Stimulated activated CD4-positive, alpha-beta T cell treated with anti-CD3 and anti-CD28 coated beads, Interleukin-4, amount 100 ng/mL, for 48 hours (primary cell): ENCODE measurements at places on chromosomes 2 and 18.

DNA sequence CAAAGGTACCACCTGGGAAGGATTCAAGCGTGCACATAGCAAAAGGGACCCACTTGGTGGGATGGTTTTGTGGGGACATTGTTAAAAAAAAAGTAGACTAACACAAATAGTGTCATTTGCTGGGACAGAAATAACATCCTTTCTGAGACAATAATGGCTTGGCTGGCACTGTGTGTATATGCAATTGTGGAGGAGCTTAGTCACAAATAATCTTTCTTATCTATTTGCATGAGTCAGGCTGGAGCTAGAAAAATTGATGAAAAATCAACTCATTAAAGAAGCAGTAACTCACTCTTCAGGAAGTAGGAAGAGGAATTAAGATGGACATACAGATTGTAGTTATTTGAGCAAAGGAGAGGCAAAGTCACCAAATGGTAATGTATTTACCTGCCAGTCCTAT is 29.5 kb upstream of the ITGB6 start:
- no peak for DNase-seq

DNA sequence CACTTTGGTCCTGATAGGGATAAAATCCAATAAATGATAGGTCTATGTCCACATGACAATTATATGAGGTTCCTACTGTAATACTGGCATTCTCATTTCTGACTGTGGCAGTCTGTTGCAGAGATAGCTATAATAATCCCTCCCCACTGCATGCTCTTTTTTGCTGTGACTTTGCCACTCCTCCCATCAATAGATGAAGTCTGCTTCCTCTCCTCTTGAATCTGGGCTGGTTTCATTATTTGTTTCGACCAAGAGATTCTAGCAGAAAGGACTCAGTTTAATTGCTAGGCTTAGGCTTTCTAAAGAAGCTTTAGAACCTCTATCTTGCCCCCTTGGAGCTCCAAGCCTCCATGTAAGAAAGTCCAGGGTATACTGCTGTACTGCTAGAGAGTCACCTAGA is 23.3 kb upstream of the CREB1 start:
- no peak for DNase-seq

DNA sequence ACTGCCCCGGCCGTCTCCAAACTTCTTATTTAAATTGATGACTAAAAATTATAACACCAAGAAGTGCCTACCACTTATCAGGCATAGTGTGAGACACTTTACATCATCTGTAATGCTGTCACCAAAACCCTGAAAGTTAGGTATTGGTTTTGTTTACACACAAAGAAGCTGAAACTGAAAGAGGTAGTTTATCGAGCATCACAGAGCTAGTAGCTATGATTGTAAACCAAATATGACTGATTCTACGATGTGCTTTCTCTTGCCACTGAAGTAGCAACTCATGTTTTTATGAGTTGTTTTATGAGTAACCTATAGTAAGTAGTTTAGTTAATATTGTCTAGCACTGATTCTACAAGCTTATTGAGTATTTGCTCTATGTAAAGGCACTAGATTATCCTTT is 31.5 kb downstream of the DYNC1I2 start:
- DNase-seq, result no peak

- no peak for DNase-seq
Measured at GRCh38 chr2:68556381-68556780, 87.0 kb upstream of the PROKR1 start.

DNA sequence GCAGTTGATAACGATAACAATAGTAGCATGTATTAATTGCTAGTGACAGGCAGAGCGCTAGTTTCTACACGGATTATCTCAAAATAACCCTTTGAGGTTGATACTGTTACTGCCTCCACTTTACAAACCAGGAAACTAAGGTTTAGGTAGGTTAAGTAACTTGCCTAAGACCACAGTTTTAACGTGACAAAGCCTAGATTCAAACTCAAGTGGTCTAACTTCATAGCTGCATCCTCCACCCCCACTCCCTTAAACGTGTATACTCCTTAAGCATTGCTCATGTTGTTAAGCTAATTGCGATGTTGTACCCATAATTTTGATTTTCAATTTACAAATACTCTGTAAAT is 1.2 kb downstream of the ME2 start:
- no peak for DNase-seq

DNA sequence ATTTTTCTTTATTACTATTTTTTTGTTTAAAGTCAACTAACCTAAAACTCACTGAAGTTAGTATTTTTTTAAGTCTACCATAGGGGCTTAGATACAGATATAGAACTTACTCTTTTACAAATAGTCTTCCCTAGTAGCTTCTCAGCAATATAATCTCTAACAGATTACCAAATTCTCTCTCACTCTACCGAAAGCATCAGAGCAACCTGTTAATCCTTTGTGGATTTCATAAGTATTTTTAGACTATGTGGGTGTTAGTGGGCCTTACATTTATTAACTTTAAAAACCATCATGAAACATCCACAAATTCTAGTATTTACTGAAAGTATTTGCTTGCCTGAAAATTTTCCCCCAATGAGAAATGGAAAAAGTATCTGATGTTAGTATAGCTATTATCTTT is 84.6 kb upstream of the TFPI start:
- DNase-seq, result no peak

GRCh38 chr2:202494300-202495229 is 118.4 kb downstream of the BMPR2 start:
- no peak for DNase-seq

DNA sequence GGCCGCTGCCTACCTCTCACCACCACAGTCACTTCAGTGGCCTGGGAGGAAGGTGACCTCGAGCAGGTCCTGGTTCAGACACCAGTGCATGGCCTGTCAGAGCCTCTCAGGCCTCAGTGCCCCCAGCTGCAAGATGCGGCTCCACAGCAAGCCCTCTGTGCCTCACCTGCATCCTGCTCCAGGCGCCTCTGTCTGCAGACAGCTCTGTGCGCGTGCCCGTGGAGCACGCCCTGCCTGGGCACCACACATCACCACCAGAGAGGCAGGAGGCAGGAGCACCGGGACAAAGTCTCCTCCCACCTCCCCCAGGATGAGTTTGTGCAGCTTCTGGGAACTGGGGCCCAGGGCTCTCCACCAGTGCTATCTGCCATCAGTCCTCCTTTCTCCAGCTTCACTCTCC is 98.7 kb downstream of the TFCP2L1 start:
- no peak for DNase-seq

DNA sequence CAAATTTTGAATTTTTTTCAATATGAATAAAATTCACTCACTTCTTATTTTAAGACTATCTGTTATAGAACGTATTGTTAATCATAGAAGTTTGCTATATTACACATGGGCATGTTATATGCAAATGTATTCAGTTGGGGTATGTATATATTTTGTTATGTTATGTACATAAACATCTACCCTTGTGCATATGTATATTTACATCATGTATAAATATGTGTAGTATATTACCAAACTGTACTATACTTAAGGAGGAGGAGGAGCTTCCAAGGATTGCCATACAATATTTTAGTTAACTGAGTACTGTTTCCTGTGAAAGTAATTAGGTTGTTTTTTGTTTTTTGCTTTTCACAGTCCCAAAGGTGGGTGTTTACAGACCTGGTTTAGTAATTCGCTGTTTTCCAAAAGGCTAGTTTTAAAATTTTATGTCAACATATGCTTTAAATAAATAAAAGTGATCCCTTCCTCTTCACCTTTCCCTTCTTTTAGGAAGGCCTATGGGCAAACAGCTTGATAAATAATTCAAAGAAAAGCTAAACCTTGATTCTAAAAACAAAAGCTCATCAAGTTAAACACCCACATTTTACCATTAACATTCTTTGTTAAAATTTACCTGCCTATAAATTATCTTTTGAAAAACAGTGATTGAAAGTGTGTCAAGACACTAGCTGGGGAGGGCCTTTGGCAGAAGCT is 12.9 kb upstream of the POU3F3 start:
- no peak for DNase-seq

- DNase-seq, result no peak
Measured at GRCh38 chr2:65264821-65265670, 37.4 kb downstream of the ACTR2 start.

- no peak for DNase-seq
Measured at GRCh38 chr18:56973487-56973886, 173.4 kb upstream of the BOD1L2 start.

GRCh38 chr18:63346031-63346430 is 21.0 kb downstream of the KDSR start:
- DNase-seq, result no peak

GRCh38 chr2:132374551-132374950 is 42.1 kb upstream of the GPR39 start:
- DNase-seq, result no peak

DNA sequence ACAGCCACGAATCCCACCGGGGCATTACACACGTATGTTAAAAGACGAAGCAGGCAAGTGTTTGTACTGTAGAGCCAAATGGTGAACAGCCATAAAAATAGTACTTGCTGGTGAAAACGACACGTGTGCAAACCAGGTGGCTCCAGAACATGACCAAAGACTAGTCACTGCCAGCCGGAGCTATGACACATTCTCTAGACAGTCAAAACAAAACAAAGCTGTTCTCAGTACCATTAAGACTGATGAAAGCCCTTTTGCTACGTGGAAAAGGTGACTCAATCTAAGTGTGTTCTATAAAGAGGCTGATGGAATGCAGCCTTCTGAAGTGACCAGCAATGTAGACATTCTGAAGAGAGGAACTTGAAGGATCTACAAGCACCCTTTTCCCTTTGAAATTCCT is 367.7 kb upstream of the NETO1 start:
- no peak for DNase-seq

GRCh38 chr18:35283923-35284794 is 5.9 kb downstream of the ZSCAN30 start:
- no peak for DNase-seq

- no peak for DNase-seq
Measured at GRCh38 chr2:10383960-10384734, 64.0 kb downstream of the ODC1 start.

DNA sequence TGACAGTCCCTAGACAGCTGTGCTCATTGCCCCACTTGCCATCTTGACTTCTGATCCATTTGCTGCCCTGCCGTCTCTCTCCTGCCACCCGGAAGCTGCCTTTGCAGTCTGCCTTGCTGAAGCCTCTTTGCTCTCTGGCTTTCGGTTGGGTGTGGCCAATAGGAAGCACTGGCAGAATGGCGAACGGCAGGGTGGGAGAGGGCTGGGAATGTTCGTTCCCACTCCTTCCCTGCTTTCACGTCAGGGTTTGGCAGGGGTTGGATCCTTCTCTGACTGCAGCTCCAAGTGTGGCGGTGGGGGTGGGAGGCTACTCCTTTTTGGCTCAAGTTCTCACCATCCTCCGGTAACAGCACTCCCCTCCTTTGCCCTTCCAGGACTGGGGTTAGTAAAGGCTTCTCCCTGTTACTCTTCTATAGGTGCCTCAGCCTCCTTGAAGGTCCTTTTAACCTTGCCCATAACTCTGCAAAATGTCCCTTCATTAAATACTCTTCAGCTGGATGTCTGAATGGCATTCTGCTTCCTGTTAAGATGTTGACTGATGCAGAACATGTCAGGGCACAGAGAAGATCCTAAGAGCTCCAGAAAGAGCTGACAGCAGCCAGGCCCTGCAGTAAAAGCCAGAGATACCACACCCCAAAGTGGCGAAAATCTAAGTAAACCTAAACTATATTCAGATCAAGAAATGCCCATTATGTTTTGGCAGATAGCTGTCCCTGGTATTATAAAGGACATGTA is 299.7 kb downstream of the CDCA7 start:
- DNase-seq, result no peak

- DNase-seq, result peak; percentile 56
Measured at GRCh38 chr2:68726608-68727367, 7.8 kb upstream of the ARHGAP25 start.

DNA sequence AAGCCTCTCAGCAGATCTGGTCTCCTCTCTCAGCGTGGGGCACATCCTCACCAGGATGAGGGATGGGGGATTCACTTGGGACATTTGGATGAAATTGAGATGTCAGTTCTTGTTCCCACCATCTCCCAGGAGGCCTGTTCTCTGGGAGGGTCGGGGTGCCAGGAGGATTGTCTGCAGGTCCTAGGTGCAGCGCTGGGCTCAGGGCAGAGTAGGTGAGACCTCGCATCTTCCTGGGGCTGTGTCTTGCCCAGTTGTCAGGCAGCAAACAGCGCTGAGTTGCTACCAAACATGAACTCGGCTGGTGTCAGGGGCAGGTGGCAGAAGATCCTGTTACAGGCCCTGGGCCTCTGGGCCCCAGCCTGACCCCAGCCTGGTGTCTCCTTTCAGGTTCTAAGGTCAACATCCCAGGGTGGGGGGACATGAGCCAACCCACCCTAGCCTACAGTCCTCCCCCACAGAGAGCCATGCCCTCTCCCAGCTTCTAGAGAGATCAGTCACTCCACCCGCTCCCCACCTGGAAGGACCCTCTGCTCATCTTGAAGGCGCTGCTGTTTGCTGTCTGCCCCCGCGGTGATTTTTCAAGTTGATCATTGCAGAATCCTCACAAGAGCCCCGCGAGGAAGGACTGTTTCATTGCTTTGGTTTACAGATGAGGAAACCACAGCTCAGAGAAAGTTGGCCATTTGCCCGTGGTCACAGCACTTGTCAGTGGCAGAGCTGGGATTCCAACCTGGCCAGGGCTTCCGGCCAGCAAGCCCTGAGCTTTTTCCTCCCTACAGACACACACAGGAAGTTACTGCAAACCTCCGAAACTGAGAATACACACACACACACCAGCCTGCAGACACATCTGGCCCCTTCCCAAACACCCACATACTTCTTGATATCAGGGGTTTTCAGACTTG is 83.9 kb downstream of the STPG4 start:
- DNase-seq, result peak; percentile 30

DNA sequence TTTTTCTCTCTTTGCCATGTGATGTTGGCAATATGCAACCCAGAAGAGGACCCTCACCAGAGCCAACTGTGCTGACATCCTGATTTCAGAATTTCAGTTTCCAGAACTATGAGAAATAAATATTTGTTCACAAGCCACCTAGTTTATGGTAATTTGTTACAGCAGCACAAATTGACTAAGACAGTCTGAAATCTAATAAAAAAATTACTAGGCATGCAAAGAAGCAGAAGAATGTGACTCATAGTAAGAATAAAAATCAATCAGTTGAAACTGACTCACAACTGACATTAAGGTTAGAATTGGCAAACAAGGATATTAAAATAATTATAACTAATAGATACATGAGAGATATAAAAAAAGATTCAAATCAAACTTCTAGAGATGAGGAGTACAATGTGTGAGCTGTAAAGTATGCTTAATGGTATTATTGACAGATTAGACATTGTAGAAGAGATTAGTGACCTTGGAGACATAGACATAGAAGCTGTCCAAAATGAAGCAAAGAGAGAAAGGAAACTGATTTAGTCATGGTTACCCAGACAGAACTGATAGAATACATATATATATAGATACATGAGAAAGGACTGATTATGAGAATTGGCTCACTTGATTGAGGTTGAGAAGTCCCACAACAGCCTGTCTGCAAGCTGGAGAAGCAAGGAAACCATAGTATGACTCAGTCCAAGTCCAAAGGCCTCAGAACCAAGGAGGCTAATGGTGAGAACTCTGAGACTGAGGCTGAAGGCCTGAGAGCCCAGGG is 27.8 kb upstream of the TTC39C start:
- DNase-seq, result no peak

- no peak for DNase-seq
Measured at GRCh38 chr18:48785736-48786454, 164.9 kb downstream of the SMAD7 start.

GRCh38 chr2:225425284-225425683 is 25.8 kb downstream of the NYAP2 start:
- DNase-seq, result no peak

GRCh38 chr18:76212960-76213359 is 282.1 kb downstream of the ZNF516 start:
- no peak for DNase-seq
